HCT116 (cell line): ENCODE measurements at places on chromosomes 7 and 10.

- no peak for DNase-seq
Observed at GRCh38 chr10:43200538-43201390, 62.5 kb downstream of the CSGALNACT2 start.

DNA sequence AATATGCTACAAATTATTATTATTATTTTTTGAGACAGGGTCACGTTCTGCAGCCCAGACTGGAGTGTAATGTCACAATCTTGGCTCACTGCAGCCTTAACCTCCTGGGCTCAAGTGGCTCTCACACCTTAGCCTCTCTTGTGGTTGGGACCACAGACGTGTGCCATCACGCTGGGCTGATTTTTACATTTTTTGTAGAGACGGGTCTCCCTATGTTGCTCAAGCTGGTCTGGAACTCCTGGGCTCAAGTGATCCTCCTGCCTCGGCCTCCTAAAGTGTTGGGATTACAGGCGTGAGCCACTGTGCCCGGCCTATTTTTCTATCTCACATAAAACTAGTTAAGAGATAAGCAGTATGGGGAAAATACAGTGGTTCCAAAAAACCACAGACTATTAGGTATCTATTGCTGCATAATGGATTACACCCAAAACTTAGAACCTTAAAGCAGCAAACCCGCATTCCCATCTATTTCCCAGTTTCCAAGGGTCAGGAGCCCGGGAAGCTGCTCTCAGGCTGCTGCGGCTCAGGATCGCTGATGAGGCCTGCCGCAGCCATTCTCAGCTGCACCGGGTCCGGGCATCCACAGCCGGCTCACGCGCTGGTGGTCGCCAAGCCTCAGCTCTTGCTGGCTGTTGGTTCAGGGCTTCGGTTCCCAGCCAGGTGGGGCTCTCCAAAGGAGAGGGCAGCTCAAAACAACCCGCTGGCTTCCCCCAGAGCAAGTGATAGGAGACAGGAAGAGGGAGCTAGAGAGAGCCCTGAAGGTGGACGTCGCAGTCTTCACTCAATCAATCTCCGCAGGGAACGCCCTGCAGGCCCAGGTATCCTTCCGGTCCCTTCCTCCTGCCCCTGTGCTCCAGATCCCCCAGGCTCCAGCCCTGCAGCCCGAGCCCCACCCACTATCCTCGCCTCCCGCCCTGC, 128.2 kb downstream of the UBE2H start:
- peak; percentile 91 for DNase-seq

DNA sequence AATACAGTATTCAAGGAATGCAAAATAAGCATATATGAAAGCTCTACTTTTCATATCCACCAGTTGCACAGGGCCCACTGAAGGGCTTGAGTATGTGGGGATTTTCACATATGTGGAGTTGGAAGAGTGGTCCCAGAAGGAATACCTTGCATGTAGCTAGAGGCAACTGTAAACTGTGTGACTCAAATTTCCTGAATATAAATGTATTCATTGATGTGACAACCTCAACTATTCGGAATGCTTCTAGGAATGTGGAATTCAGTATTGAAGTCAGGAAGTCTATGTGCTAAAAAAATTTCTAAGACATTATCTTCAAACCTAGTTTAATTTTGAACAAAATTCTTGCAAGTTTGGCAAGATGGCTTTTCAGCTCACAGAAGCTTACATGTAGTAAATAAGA, 695.5 kb upstream of the SEMA3D start:
- DNase-seq, result no peak

DNA sequence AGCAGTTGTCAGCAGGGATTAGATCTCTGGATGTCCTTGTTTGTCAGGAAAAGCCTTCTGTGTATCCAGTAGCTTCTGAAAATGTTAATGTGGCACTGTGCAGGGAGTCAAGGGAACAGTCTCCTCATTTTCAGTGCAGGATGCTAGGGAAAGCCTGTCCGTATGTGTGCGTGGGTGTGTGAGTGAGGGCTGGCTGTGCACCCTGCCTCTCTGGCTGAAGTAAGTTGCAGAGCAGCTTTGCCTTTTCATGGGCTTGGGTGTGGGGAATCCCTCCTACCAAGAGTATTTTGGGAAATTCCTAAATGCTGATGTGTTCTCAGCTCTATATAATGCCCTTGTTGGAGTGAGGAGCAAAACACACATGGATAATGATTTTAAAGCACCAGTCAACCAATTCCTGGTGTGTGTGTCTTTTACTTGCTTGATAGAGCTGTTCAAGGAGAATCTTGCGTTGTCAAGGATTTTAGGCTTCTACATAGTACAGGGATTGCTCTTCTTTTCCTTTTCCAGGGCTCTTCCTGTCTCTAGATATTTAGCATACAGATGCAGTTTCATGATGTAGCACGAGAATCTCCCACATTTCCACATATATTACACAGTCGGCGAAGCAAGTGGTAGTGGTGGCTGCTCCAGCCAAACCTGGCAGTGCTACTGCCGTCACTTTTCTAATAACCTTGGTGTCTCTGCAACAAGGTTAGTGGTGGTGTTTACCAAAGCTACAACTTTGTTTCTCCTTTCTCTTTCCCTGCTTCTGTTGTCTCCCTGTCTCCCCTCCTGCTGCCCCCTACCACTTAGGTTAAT, 92.8 kb downstream of the MCU start:
- peak; percentile 21 for DNase-seq

GRCh38 chr7:81676105-81676811, 93.6 kb downstream of the HGF start:
- no peak for DNase-seq

DNA sequence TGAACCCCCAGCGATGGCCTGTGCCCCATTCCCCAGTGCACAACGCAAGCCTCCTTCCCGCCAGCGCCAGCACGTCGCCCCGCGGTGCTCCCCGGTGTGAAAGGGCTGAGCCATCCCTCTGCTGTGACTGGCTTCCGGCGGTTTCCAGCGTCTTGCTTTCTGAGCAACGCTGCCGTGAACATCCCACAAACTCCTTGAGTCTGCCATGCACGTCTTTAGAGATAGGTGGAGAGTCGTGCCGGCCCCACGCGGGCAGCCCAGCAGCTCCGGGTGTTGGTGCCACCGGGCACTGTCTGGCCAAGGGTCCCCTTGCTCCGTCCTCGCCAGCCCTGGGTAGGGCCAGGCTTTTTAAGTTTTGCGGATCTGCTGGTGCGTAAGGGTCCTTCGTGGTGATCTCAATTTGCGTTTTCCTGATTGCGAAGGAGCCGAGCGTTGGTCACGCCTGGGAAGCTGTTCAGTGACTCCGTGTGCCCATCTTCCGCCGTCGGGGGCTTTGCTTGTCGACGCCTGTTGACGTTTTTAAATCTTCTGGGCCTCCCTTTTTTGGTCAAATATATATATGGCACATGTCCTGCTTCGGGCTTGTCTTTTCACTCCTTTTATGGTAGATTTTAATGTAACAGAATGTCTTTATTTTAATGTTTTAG, 70.6 kb downstream of the FOXL3 start:
- no peak for DNase-seq

DNA sequence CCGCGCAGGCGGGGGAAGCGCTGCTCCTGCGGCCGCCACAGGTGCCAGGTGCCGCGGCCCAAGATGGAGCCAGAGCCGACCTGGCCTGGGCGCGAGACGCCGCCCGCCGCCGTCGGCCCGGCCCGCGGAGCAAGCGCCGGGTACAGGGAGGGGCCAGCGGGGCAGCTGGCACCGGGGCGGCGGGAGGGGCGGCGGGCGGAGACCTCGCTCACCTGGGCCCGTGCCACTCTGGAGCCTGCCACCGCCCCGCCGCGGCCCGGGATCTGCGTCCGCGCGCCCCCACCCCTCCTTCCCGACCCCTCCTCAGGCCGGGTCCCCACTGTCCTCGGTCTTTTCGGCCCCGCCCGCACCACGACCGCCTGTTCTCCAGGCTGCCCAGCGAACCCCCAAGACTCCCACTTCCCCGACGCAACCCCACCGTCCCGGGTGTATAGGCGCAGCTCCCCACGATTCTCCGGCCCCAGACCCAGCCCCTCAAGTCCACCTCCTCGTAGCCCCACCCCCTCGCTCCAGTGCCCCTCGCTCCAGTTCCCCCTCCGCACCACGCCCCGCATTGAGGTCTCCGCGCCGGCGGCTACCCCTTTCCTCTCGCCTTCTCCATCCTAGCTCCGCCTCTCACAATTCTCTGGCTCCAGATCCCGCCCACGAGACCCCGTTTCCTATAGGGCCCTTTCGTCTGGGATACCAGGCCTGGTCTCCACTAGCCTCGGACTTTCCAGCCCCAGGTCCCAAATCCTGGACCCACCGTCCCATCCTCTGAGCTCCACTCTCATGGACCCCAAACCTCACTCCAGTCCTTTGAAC, at the start of gene GPRIN2:
TSS of gene GPRIN2 (minus strand) at position 144 of the 804 bp plus-strand sequence. CDS start 5,922 bp downstream, outside the sequence.
- DNase-seq, result no peak

GRCh38 chr10:34719328-34719727, 95.8 kb downstream of the PARD3 start:
- DNase-seq, result no peak

DNA sequence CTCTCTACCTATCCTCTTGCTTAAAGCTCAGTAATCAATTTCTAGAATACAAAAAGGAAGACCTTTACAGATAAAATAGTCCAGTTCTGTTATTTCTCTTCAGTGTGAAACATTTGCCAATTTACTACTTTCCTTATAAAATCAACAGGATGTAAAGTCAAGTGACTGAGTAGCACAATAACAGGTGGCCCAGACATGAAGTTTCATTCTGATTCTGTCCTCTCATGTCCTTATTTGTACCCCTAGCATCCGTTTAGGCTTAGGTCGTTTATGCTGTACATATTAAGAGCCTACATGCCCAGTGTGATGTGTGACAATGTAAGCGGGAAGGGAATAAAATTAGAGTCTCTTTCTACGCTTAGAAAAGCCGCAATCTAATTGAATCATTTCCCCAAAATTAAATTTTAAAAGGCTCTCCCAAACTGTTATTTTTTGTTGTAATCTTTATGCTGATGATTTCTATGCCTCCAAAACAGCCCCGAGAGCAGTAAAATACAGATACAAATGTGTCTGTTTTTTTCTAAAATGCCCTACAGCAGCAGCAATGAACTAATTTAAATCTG, 29.1 kb downstream of the EPC1 start:
- no peak for DNase-seq

- DNase-seq, result no peak
Observed at GRCh38 chr7:108057951-108058481, 55.1 kb upstream of the LAMB1 start.

DNA sequence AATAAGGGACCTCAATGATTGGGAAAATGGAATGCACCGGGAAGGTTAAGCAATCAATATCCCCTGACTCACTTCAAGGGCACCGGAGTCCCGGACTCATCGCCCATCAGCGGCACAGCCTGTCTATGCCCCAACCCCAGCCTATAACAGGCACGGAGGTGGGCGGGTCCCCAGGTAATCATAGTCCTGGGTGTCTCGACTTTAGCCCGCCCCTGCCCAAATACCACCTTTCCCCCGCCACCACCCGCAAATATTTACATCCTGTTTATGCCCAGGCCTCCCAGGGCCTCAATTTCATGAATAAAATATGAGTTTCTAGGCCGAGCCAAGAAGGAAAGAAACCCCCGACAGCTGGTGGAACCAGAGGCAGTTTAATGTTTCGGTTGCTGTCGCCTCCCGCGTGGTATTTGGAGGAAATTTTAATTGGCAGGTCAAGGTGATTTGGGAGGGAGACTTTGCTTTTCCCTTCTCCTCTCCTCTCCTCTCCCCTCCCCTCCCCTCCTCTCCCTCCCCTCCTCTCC, 15.6 kb upstream of the RFC2 start:
- peak; percentile 76 for DNase-seq

- DNase-seq, result no peak
Observed at GRCh38 chr10:22711373-22711772, 3.0 kb downstream of the PIP4K2A start.
